ENCODE measurements at places on chromosomes 16 and 17.

DNA sequence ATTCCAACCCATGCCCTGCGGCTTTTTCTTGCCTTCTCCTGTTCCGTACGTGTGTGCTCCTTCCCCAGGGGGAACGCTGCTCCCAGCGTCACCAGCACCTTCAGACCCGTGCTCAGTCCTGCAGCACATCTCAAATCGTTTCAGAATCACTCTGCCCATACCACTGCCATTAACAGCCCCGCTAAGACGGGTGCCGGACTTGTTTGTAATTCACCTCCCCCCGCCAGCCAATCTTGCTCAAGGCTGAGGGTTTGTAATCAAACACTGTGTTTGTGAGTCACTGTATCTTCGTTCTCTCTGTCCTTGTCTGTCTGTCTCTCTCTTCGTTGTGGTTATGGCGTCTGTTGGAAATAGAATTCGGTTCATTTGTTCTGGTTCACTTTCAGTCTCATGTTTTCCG is 17.3 kb downstream of the CARD14 start:
- DNase-seq, result no peak

GRCh38 chr17:10944819-10945218 is 106.9 kb upstream of the PIRT start:
- DNase-seq, result no peak

- no peak for DNase-seq
Observed at GRCh38 chr16:48613061-48613957, 3.3 kb upstream of the N4BP1 start.

- DNase-seq, result no peak
Observed at GRCh38 chr17:27218719-27219488, 75.0 kb upstream of the WSB1 start.

GRCh38 chr16:81946206-81946605 is 65.1 kb downstream of the SDR42E1 start:
- no peak for DNase-seq

DNA sequence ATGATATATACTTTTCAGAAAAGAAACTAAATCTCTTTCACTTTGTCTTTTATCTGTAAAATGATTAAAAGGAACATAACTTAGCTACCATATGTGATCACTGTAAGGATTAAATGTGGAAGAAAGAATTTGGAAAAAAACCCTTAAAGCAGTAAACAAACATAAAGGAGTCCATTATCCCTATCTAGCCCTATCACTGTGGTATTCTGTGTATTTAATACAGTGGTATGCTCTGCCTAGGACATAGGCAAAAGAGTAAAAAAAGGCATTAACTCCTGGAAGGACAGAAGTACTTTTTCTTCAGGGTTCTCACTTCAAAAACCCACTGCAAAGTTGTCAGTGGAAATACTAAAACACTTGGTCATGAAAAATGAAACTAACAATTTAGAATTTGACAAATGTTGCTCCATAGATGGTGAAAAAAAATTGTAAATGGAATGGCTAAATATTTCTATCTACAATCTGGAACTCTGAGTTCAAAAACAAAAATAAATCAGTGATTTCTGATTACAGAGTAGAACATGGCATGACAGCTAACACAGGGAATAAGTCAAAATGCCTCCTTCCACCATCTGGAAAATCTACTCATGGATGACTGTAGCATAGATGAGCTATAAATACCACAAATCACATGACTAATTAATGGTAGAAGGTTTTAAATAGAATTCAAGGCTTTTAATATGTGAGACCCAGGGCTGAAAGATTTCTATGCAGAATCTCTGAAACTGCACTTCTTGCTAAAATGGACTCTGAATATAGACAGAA is 140.1 kb downstream of the ITFG1 start:
- no peak for DNase-seq

DNA sequence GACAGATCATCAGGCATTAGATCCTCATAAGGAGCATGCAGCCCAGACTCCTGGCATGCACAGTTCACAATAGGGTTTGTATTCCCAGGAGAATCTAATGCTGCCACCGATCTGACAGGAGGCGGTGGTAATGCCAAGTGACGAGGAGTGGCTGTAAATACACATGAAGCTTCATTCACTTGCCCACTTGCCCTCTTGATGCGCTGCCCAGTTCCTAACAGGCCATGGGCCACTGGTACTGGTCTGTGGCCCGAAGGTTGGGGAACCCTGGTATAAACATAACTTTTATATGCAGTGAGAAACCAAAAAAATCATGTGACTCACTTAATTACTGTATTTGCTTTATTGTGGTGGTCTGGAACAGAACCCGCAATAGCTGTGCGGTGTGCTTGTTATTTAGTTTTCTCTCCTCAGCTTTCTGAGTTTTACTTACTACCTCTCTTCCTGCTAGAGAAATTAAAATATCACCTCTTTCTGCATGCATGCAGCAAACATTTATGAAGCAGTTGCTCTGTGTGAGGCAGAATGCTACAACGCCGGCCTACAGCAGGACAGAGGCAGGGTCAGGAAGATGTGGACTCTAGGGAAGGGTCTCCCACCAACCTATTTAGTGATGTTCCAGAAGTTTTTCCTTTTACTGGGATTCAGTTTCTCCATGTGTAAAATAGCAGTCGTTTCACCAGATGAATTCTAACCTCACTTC is 151.3 kb downstream of the MAF start:
- DNase-seq, result no peak

- DNase-seq, result no peak
Observed at GRCh38 chr16:22765479-22765878, 48.5 kb upstream of the HS3ST2 start.

GRCh38 chr17:50464121-50464520 is 4.6 kb downstream of the CHAD start:
- no peak for DNase-seq

DNA sequence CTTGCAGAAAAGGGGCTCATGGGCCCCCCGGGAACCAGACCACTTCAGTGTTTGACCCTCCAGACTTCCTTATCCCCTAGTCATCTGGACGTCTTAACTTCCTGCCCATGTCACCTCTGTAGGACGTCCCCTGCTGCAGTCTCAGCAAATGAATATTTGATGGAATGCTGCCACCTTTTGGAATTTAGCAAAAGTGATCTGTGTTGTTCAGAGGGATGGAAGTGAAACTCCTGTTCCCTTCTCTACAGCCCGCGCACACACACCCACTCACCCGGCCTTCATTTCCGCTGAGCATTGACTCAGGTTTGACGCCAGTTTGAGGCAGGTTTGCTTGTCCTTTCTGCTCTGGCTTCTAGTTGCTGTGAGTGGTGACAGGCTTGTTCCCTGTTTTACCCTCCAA is 507.2 kb upstream of the EEF2KMT start:
- DNase-seq, result no peak

DNA sequence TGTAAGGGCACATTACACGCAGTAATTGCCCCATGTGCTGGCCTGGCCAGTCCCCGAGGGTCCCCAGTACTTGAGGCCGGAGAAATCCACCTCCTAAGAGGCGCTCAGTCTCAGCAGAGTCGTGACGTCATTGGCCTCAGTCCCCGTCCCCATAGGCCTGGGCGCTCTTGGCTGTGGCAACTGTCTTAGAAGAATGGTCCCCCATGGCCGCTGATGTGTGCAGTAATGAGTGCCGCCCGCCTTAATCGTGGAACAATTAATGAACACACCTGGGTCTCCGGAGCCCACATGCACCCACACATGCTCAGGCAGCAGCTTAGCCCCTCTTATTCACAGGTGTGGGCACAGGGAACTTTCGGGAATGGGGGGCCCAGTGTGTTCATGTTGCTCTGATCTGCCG is 86.5 kb upstream of the PLCG2 start:
- no peak for DNase-seq

DNA sequence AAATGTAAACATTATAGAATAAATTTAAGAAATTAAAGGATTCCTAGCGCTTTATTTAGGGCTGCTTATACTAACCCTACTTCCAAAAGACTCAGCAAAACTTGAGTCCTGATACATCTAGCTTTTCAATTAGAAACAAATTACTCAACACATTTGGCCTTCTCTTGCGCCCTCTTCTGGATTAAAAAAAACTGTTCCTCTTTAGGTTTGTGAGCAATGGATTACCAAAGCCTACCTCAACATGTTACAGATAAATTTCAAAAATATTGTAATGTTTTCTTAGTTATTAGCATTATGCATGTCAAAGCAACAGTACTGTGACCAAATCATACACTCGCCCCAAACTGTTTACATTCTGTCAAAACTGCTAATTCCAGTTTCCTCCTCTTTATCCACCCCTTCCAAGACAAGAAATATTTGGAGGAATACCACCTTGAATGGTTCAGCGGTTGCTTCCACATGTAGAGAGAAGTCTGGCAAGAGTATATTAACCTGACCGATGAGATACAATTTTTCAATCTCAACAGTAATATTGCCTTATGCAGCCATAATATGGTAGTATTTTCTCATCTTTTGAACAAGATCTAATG is 2.7 kb downstream of the NUFIP2 start:
- peak; percentile 27 for DNase-seq

GRCh38 chr17:40485851-40486521 is 15.4 kb downstream of the TNS4 start:
- no peak for DNase-seq

DNA sequence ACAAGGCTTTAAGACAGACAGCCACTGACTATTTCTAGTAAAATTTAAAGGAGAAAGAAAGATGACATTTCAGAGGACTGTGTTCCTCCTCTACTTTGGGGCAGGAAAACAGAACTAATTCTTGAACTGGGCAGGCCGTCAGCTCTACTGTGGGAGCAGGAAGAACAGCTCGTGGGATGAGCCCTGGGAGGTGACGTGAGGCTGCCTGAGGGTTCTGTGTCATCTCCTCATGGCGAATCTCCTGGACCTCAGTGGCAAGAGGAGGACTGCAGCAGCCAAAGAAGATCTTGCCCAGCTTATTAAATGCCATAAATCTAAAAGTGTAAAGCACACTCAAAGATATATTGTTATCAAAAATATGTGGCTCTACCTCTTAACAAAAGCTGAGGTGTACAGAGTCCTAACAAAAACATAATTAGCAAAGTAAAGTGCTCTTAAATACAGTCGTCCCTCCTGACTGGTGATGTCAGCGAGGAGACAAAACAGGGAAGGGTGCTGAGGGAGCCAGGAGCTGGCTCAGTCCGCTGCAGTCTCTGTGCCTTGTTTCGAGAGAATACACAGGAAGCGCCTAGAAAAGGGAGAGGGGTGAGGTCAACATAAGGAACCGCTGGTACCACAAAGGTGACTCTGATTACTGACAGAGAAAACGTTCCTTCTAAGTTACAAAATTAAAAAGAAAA is 58.0 kb downstream of the CREBBP start:
- DNase-seq, result no peak

DNA sequence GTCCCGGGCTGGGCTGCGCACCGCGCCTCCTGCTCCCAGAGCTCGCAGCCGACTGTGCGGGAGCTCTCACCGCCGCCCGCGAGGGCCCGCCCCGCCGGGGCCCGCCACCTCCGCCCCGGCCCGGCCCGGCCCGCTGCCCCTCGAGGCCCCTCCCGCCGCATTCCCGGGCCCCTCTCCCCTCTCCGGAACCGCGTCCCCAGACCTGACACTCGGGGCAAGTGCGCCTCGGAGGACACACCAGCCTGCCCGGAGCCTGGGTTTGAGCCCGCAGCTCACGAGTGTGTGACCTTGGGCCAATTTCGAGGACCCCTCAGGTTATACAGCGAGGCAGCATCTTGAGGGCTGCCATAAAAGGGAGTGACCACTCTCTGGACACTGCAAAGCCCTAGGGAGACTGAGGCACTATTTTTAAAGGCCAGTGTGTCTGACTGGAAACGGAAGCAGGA is 2.0 kb upstream of the GRIN2C start:
- no peak for DNase-seq

GRCh38 chr17:81831563-81831956 is 1.5 kb downstream of the MCRIP1 start:
- DNase-seq, result no peak

DNA sequence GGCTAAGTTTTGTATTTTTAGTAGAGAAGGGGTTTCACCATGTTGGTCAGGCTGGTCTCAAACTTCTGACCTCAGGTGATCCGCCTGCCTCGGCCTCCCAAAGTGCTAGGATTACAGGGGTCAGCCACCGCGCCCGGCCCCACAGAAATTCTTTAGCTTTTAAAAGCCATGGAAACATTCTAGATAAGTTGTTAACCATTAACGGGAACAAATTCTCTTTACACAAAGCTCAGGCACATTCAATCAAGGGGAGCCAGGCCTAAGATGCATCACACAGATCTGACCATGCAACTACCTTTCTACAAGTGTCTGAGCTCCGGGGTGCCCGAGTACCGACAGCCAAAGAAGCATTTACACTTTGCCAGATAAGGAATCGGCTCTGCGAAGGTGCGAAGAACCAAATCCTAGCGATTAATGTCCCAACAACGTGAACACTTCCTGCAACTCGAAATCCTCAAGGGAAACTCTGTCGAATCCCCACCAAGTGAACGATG is 1.0 kb downstream of the EMC8 start:
- DNase-seq, result no peak

GRCh38 chr16:17945080-17945601 is 391.4 kb downstream of the NPIPA8 start:
- DNase-seq, result no peak

DNA sequence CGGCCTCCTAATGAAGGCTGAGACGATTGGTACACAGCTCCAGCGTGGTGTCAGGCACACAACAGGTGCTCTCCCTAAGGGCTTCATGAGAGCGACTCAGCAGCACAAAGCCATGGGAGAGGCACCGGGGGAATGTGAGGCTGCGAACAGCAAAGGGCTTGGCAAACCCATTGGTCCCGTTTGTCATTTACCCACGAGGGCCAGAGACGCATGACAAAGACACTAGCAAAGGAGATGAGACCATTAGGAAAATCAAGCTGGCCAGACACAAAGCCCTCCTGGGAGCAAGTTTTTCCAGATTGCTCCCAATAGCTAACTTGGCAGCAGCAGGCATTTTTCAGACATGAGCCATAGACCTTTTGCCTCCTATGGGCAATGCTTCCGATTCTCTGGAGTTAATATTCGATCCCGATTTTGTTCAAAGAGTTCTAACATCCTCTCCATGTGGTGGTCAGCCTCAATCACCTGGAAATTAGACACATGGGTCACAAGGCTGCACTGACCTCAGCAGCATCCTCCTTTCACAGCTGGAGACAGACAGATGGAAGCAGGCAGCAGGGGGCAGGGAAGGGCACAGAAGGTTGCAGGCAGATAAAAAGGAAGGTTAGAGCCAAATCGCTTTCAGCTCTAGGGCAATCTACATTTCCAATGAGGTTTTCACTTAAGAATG is 38.2 kb downstream of the TK2 start:
- no peak for DNase-seq

- DNase-seq, result no peak
Observed at GRCh38 chr17:12580640-12581039, 85.0 kb upstream of the MYOCD start.

GRCh38 chr17:64212122-64212521 is 50.9 kb downstream of the TEX2 start:
- DNase-seq, result no peak

DNA sequence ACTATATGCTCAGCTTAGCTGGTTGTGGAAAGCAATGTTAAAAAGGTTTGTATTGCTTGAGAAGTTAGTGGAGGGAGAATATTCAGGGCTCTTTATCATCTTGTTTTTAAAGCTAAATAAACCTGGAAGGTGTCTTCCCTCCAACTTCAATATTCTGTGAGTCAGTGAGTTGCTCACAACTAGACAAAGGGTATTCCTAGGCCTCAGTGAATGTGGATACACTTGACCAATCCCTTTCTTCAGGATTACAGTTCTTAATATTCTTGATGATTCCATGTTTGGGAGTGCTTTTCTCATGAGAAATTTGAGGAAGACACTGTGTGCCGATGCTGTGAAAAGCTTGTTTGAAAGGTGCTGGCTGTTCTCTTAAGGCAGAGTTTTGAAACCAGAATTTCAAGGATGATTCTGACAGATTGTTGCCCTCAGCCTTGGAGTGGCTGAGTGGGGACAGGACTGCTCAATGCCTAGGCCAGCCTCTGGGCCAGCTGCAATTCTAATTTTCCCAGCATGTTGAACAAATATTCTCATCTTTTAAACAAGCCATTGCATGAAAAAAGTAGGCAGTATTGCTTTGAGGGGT is 30.1 kb downstream of the MAP2K4 start:
- no peak for DNase-seq

Data from activated CD4-positive, alpha-beta T cell treated with anti-CD3 and anti-CD28 coated beads for 24 hours (primary cell).